ENCODE measurements at places on chromosomes 5 and 9.

DNA sequence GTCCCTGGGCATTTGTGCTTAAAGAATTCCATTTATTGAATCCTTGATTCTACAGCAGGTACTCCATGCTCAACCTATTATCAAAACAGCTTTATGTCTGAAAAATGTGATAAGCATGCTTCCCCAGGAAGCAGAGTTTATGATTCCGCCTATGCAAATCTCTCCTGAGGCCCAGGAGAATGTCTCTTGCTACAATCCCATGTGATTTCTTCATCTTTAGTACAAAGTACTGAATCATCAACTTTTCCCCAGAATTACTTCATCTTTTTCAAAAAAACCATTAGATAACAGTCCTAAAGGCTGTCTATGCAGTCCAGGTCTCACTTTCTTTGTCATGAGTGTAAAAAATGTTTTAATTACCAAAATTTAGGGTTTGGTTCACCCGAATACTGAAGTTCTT lies 130.2 kb upstream of the ADAMTSL1 start:
- peak; percentile 67 for DNase-seq

- no peak for DNase-seq
Observed at GRCh38 chr5:173689171-173689736, 72.8 kb upstream of the BOD1 start.

GRCh38 chr9:103730866-103731265 lies 363.2 kb upstream of the SMC2 start:
- DNase-seq, result no peak

DNA sequence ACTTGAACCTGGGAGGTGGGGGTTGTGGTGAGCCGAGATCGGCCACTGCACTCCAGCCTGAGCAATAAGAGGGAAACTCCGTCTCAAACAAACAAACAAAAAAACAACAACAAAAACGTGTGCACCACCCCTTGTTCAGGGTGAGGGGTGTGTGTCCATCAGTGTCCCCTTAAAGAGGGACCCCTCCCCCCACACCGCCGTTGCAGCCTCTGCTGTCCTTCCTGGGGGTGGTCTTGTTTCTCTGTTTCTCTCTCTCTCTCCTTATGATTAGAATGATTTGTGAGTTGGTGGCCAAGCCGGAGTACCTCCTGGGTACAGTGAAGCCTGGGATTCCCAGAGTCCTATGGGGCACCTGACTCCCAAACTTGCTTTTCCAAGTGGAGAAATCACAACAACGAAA lies 49.6 kb downstream of the RGS3 start:
- no peak for DNase-seq

- no peak for DNase-seq
Observed at GRCh38 chr5:96629774-96630173, 32.4 kb upstream of the CAST start.

- no peak for DNase-seq
Observed at GRCh38 chr5:51225789-51226742, 157.2 kb upstream of the ISL1 start.

DNA sequence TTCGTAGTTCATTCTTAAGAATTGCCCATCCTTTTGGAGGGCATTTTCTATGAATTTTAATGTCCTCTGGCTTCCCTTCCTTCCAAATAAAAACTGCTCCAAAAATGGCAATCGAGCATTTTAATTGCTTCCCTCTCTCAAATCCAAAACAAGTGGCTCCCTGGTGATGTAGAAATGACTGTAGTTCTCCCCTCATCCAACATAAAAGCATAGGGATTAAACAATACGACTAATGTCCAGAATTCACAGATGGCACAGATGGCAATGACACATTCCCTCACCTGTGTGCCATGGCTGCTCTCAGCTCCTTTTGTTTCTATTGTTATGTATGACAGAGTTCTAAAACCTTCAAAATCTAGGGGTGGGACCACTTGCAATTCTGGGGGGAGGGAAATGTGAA lies 417.3 kb downstream of the RAB3C start:
- DNase-seq, result no peak
